Aorta (tissue), 5 donors: ENCODE measurements at places on chromosomes 11 and 22. TPM values are rescaled to one million over a fixed set of nuclear protein-coding genes. Genes with fewer than 3 reads are reported as not detected.
A peak's percentile ranks its signal among the peaks of the same experiment; 100 is the strongest.

The CDC42EP2 gene
- 20.9 TPM for total RNA-seq

The PDE2A gene
- 53.7 TPM for total RNA-seq

The LRP5 gene
- 103 TPM for total RNA-seq

The NPAS4 gene
- 0.54 TPM for total RNA-seq

The SULT4A1 gene
- not detected for total RNA-seq

The CATSPERZ gene
- total RNA-seq, result not detected

The MMP13 gene
- not detected for total RNA-seq

The EIF3M gene
- total RNA-seq, result 136 TPM

The VSTM5 gene
- total RNA-seq, result 0.36 TPM

The P2RX3 gene
- not detected for total RNA-seq

The MYRF gene
- total RNA-seq, result 1.1 TPM

The UBQLNL gene
- 1.3 TPM for total RNA-seq

The CHRNA10 gene
- 4.0 TPM for total RNA-seq

The NTM gene
- total RNA-seq, result 1.9 TPM

The MRGPRF gene
- total RNA-seq, result 75.7 TPM

DNA sequence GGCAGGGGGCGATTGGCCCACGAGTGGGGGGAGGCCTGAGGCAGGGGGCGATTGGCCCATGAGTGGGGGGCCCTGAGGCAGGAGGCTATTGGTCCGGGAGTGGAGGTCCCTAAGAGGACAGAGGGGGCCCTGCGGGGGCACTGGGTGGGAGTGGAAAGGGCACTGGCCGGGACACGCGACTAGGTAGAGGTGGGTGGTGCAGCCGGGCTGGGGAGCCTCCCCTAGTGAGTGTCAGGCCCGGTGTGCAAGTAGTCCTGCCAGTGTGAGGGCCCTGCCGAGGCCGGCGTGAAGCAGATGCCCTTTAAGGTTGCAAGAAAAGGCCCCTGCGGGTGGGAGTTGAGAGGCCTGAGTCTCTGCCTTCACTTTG is 909 bp upstream of the BRD1 start:
- H3K36me3 ChIP-seq, result no peaks in the 10 kb centered on the region
- no peak overlapping the region for H3K4me3 ChIP-seq
- H3K4me1 ChIP-seq, result no peaks in the 10 kb centered on the region
- DNase-seq, result no peak

GRCh38 chr22:45709060-45709739 is 37.6 kb downstream of the ATXN10 start:
- H3K27ac ChIP-seq, result no peak overlapping the region
- H3K36me3 ChIP-seq, result no peaks in the 10 kb centered on the region
- H3K4me1 ChIP-seq, result peaks cover 3% of the 10 kb centered on the region
- H3K4me3 ChIP-seq, result no peak overlapping the region

GRCh38 chr11:73189315-73189714 is 28.8 kb upstream of the P2RY2 start:
- no peaks in the 10 kb centered on the region for H3K4me1 ChIP-seq
- H3K4me3 ChIP-seq, result no peak overlapping the region
- H3K27ac ChIP-seq, result no peak overlapping the region
- H3K27me3 ChIP-seq, result no peaks in the 10 kb centered on the region
- H3K36me3 ChIP-seq, result no peaks in the 10 kb centered on the region

GRCh38 chr22:17548010-17548755 is 15.1 kb upstream of the SLC25A18 start:
- H3K27ac ChIP-seq, result no peak overlapping the region
- DNase-seq, result no peak
- H3K4me1 ChIP-seq, result no peaks in the 10 kb centered on the region
- H3K4me3 ChIP-seq, result no peak overlapping the region
- no peaks in the 10 kb centered on the region for H3K36me3 ChIP-seq
- H3K27me3 ChIP-seq, result no peaks in the 10 kb centered on the region

DNA sequence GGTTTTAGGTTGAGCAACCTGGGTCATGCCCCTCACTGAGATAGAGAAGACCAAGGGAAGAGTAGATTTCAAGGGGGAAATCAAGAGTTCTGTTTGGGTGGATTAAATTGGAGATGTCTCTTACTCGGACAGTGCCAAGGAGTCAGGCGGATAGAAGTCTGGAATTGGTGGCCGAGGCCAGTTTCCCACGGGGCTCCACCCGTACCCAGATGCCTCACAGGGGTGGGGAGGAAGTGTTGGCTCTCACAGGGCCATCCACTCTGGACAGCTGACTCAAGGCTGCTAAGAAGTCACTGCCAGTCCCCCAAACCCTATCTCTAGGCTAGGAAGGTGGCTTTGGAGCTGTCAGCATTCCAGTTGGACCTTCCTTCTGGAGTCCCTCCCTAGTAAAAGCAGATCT is 79.1 kb upstream of the TIMP3 start:
- no peaks in the 10 kb centered on the region for H3K27me3 ChIP-seq
- no peak overlapping the region for H3K4me3 ChIP-seq
- H3K4me1 ChIP-seq, result peaks cover 1% of the 10 kb centered on the region
- H3K36me3 ChIP-seq, result no peaks in the 10 kb centered on the region

DNA sequence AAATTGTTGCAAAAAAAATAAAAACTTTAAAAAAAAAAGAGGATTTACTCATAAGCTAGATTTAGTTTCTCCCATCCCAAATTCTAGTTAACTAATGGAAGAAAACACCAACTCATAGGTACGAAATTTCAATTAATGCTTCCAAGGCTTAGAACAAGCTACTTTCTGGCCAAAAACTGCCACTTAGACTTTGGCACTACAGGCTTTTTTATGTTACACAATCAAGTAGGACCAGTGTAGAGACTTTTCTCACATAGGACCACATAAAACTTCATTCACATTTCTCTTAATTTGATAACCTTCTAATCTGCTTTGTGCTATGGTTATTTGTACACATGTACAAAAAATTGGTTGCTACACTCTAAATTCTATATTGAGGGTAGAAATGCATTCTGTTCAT is 3.1 kb downstream of the ST13 start:
- H3K4me3 ChIP-seq, result no peak overlapping the region
- H3K4me1 ChIP-seq, result no peaks in the 10 kb centered on the region
- no peaks in the 10 kb centered on the region for H3K27me3 ChIP-seq
- no peak for DNase-seq
- no peaks in the 10 kb centered on the region for H3K36me3 ChIP-seq
- H3K27ac ChIP-seq, result no peak overlapping the region

- no peak overlapping the region for H3K4me3 ChIP-seq
- H3K27ac ChIP-seq, result no peak overlapping the region
- H3K27me3 ChIP-seq, result no peaks in the 10 kb centered on the region
- H3K36me3 ChIP-seq, result peaks cover 3% of the 10 kb centered on the region
Measured at GRCh38 chr22:41668971-41669911, 19.4 kb downstream of the SNU13 start.

- H3K27me3 ChIP-seq, result no peaks in the 10 kb centered on the region
- H3K36me3 ChIP-seq, result no peaks in the 10 kb centered on the region
- no peak overlapping the region for H3K4me3 ChIP-seq
- no peaks in the 10 kb centered on the region for H3K4me1 ChIP-seq
Measured at GRCh38 chr11:26578998-26579661, 7.1 kb upstream of the MUC15 start.

GRCh38 chr11:133961890-133962289 is 5.1 kb upstream of the IGSF9B start:
- H3K4me3 ChIP-seq, result no peak overlapping the region
- H3K4me1 ChIP-seq, result no peaks in the 10 kb centered on the region
- no peaks in the 10 kb centered on the region for H3K27me3 ChIP-seq
- no peak overlapping the region for H3K27ac ChIP-seq
- DNase-seq, result no peak

GRCh38 chr11:11659567-11660362 is 38.0 kb upstream of the GALNT18 start:
- no peak overlapping the region for H3K27ac ChIP-seq
- H3K36me3 ChIP-seq, result no peaks in the 10 kb centered on the region
- no peaks in the 10 kb centered on the region for H3K4me1 ChIP-seq

GRCh38 chr11:73269459-73270015 is 2.6 kb upstream of the P2RY6 start:
- H3K36me3 ChIP-seq, result no peaks in the 10 kb centered on the region
- H3K27ac ChIP-seq, result no peak overlapping the region
- no peak for DNase-seq
- H3K4me3 ChIP-seq, result no peak overlapping the region
- H3K27me3 ChIP-seq, result no peaks in the 10 kb centered on the region

GRCh38 chr11:116731097-116731761 is 41.6 kb downstream of the BUD13 start:
- H3K4me1 ChIP-seq, result no peaks in the 10 kb centered on the region
- no peaks in the 10 kb centered on the region for H3K27me3 ChIP-seq
- H3K27ac ChIP-seq, result no peak overlapping the region
- H3K4me3 ChIP-seq, result no peak overlapping the region
- DNase-seq, result peak; percentile 46
- H3K36me3 ChIP-seq, result no peaks in the 10 kb centered on the region

GRCh38 chr11:60932605-60933356 is 8.5 kb downstream of the TMEM132A start:
- DNase-seq, result no peak
- no peak overlapping the region for H3K27ac ChIP-seq
- no peaks in the 10 kb centered on the region for H3K27me3 ChIP-seq
- H3K4me3 ChIP-seq, result no peak overlapping the region
- no peaks in the 10 kb centered on the region for H3K36me3 ChIP-seq
- H3K4me1 ChIP-seq, result no peaks in the 10 kb centered on the region

DNA sequence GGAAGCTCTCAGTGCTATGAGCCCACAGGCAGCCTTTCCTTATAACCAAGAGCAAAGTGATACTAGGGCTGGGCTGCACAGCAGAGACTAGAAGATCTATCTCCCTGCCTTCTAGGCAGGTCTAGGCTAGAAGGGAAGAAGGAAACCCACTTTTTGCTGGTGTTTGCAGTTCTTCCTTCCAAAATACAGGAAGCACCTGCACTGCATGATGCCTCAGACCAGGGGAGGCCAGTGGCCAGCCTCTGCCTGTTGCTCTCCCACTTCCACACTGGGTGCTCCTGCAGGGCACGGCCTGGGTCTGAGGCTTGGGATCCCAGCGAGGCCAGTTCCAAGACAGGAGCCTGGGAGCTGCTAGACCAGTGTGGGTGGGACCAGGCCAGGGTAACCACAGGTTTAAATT is 6.0 kb upstream of the UCP3 start:
- no peaks in the 10 kb centered on the region for H3K4me1 ChIP-seq
- no peak overlapping the region for H3K4me3 ChIP-seq
- no peaks in the 10 kb centered on the region for H3K36me3 ChIP-seq
- no peak for DNase-seq
- H3K27ac ChIP-seq, result no peak overlapping the region
- H3K27me3 ChIP-seq, result no peaks in the 10 kb centered on the region

- H3K4me1 ChIP-seq, result no peaks in the 10 kb centered on the region
- no peaks in the 10 kb centered on the region for H3K27me3 ChIP-seq
- no peak overlapping the region for H3K4me3 ChIP-seq
Measured at GRCh38 chr11:67274768-67275605, 8.7 kb downstream of the GRK2 start.

GRCh38 chr11:131295986-131296385 is 74.4 kb upstream of the NTM start:
- H3K27me3 ChIP-seq, result peaks cover 5% of the 10 kb centered on the region
- DNase-seq, result no peak
- no peak overlapping the region for H3K4me3 ChIP-seq
- H3K27ac ChIP-seq, result no peak overlapping the region
- H3K36me3 ChIP-seq, result no peaks in the 10 kb centered on the region

DNA sequence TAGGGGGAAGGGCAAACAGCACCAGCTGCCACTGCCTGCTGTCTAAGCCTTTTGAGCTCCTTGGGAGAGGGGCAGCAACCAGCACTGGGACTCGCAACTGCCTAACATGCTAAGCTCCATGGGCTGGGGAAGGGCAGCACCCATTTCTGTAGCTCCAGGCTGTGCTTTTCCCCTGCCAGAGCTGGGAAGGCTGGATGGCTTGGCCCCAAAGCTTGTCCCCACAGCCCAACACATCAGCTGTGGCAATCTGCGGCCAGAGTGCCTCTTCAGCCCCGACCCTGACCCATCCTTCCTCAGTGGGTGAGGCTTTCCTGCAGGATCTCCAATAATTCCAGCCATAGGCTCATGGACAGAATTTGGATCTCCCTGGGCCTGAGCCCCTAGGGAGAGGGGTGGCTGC is 551.3 kb downstream of the TMEM135 start:
- no peaks in the 10 kb centered on the region for H3K4me1 ChIP-seq
- no peak overlapping the region for H3K4me3 ChIP-seq
- H3K27me3 ChIP-seq, result no peaks in the 10 kb centered on the region

DNA sequence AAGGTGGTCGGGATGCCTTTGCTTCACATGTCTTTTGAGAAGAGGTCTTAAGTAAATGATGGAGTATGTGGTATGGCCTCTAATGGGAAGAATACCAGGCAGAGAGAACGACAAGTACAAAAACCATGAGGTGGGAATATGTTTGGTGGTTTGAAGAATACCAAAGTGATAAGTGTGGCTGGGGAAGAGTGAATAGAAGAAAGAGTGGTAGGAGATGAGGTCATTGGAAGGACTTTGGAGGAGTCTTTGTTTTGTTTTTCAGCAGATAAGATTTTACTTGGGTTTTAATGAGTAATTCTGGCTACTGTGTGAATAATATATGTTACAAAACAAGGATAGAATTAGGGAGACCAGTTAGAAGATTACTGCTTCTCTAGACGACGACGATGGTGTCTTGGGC is 515.4 kb downstream of the RAB38 start:
- no peaks in the 10 kb centered on the region for H3K4me1 ChIP-seq
- DNase-seq, result no peak
- H3K36me3 ChIP-seq, result no peaks in the 10 kb centered on the region
- H3K27me3 ChIP-seq, result no peaks in the 10 kb centered on the region
- H3K4me3 ChIP-seq, result no peak overlapping the region

GRCh38 chr11:62024936-62025486 is 57.6 kb upstream of the FTH1 start:
- no peaks in the 10 kb centered on the region for H3K4me1 ChIP-seq
- H3K27me3 ChIP-seq, result no peaks in the 10 kb centered on the region
- no peak overlapping the region for H3K4me3 ChIP-seq
- H3K27ac ChIP-seq, result no peak overlapping the region
- H3K36me3 ChIP-seq, result no peaks in the 10 kb centered on the region

DNA sequence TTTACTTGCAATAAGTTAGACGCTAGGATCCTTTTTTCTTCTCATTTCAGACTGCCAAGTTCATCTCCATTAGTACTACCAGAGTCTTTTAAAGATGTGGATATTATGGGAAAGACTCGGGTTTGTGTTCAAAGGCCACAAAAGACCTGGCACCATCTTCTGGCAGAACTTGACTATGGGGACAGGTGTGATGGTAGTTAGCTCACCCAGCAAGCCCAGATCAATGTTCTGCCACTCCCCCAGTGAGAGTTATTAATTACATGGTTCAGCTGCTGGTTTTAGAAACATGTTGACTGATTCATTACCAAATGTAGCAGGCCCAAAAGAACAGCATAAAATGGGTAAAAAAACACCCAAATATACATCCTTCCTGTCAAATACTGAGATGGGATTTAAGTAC is 333.5 kb upstream of the PITPNB start:
- H3K36me3 ChIP-seq, result no peaks in the 10 kb centered on the region
- H3K4me1 ChIP-seq, result no peaks in the 10 kb centered on the region
- no peak for DNase-seq
- H3K27me3 ChIP-seq, result no peaks in the 10 kb centered on the region
- no peak overlapping the region for H3K27ac ChIP-seq

GRCh38 chr22:45993841-45994240 is 16.9 kb upstream of the WNT7B start:
- H3K36me3 ChIP-seq, result no peaks in the 10 kb centered on the region
- no peak overlapping the region for H3K27ac ChIP-seq
- no peaks in the 10 kb centered on the region for H3K27me3 ChIP-seq
- H3K4me3 ChIP-seq, result no peak overlapping the region
- H3K4me1 ChIP-seq, result no peaks in the 10 kb centered on the region

GRCh38 chr11:32034680-32035079 is 56.2 kb upstream of the RCN1 start:
- no peak overlapping the region for H3K27ac ChIP-seq
- no peak overlapping the region for H3K4me3 ChIP-seq
- H3K36me3 ChIP-seq, result no peaks in the 10 kb centered on the region
- DNase-seq, result no peak
- no peaks in the 10 kb centered on the region for H3K27me3 ChIP-seq
- H3K4me1 ChIP-seq, result no peaks in the 10 kb centered on the region
